ENCODE measurements at places on chromosomes 16 and 17.

DNA sequence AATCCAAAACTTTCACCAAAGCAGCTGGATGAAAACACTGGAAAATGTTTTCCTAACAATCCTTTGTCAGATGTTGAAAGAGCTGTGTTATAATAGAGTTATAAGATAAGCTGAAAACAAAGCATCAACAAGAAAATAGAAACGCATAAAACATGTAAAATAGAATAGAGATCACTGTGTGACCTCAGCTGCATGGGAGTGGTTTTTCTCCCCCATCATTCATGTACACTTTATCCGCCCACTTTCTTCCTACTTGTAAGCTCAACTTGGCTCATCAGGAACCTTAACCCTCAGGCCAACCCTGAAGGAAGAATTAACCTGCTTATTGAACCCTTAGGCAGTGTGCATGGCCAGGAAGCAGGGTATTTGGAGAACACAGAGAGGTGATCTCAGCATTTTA, 238.5 kb upstream of the PMFBP1 start:
- no peak for DNase-seq

DNA sequence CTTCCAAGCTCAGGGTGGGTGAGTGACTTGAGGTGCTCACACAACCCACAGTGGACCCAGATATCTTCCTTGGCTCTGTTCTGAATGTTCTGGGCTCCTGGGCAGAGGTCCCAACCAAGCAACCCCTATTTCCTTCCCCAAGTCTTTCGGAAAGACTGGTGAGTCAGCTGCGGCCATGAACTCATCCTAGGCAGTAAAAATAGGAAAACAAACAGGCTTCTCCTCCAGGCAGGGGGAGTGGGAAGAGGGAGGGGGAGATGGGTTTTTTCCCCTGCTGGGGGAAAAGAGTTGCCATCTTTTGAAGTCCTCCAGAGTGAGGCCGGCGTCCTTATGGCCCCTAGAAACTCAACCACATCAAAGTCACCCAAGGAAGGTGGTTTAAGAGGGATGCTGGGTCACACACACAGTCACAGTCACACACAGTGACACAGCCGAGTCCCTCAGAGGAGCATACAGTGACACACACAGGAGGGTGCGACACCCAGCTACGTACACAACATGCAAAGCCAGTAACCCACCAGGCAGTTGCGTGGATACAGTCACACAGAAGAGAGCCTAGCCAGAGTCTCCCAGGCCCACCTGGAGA, 16.0 kb upstream of the DLX4 start:
- DNase-seq, result no peak

- DNase-seq, result no peak
These were observed 207.3 kb downstream of the KIF2B start for GRCh38 chr17:54029986-54030385.

DNA sequence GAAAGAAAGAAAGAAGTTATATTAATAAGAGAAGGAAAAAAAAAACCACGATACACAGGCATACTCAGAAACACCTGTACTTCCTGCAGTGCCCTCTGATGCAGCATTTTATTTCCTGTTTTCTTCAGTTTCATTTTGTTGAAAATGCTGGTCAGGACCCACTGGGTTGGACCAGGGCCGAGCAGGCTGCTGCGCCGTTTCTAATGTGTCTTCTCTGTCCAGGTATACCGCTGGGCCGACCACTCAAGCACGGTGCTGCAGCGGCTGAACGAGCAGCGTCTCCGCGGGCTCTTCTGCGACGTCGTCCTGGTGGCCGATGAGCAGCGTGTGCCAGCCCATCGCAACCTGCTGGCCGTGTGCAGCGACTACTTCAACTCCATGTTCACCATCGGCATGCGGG, 8.3 kb downstream of the KLHL36 start:
- no peak for DNase-seq

GRCh38 chr16:75019007-75019406, 20.2 kb downstream of the ZNRF1 start:
- DNase-seq, result no peak

DNA sequence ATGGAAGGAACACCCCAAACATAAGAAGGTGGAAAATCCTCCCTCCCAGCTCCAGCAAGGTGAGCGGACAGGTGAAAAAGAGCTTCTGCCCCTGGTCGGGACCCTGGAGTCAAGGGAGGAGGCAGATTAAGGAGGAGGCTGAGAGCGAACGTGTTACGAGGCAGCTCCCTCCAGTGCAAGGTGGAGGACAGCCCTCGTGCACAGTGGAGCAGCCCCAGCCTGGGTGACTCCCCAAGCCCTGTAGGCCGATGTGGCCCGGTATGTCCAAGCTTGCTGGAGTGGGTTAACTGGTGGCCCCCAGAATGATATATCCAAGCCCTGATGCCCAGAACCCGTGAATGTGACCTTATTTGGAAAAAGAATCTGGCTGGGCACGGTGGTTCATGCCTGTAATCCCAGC, 15.5 kb upstream of the CRISPLD2 start:
- no peak for DNase-seq

DNA sequence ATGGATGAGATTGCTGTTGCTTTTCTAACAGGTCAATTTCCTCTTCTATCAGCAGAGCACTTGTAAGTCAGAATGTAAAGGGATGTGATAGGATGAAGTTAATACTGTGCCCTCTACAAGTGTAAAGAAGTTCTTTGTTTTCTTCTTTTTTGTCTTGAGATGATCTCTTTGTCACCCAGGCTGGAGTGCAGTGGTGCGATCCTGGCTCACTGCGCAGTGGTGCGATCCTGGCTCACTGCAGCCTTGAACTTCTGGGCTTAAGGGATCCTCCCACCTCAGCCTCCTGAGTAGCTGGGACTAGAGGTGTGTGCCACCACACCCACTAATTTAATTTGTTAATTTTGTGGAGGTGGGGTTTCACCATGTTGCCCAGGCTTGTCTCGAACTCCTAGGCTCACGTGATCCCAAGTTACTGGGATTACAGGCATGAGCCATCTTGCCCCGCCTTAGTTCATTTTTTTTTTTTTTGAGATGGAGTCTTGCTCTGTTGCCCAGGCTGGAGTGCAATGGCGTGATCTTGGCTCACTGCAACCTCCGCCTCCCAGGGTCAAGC, 21.6 kb upstream of the KPNB1 start:
- no peak for DNase-seq

GRCh38 chr17:76207275-76208059, 32.8 kb downstream of the RNF157 start:
- no peak for DNase-seq

GRCh38 chr17:60361889-60362288, 30.0 kb downstream of the USP32 start:
- DNase-seq, result no peak

DNA sequence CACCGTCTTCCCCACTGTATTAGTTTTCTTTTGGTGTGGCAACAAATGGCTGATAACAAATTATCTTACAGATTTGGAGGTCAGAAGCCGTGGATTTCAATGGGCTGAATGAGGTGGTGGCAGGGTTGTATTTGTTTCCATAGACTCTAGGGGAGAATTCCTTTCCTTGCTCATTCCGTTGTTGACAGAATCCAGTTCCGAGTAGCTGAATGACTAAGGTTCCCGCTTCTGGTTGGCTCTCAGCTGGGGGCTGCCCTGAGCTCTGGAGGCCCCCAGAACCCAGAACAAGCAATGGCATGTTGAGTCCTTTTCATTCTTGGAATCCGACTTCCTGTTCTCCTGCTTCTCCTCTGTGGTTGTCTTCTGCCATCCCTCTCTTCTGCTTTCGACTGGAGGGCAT, 280.4 kb downstream of the SNX29 start:
- DNase-seq, result no peak

- DNase-seq, result no peak
These were observed 89.0 kb downstream of the C17orf67 start for GRCh38 chr17:56744721-56745120.

- DNase-seq, result no peak
These were observed 176.4 kb upstream of the CHMP6 start for GRCh38 chr17:80815151-80815681.

GRCh38 chr17:45394913-45395568, 37.6 kb downstream of the ARHGAP27 start:
- DNase-seq, result no peak

- DNase-seq, result no peak
These were observed 268.7 kb upstream of the ASIC2 start for GRCh38 chr17:33561569-33562334.

- DNase-seq, result no peak
These were observed 101.9 kb upstream of the COX10 start for GRCh38 chr17:13967416-13967815.

- no peak for DNase-seq
These were observed 44.4 kb downstream of the TNRC6A start for GRCh38 chr16:24773771-24774427.

GRCh38 chr16:4798456-4798855, 3.3 kb downstream of the SMIM22 start:
- DNase-seq, result no peak

- DNase-seq, result no peak
These were observed 336.5 kb downstream of the C16orf95 start for GRCh38 chr16:86980644-86981043.

DNA sequence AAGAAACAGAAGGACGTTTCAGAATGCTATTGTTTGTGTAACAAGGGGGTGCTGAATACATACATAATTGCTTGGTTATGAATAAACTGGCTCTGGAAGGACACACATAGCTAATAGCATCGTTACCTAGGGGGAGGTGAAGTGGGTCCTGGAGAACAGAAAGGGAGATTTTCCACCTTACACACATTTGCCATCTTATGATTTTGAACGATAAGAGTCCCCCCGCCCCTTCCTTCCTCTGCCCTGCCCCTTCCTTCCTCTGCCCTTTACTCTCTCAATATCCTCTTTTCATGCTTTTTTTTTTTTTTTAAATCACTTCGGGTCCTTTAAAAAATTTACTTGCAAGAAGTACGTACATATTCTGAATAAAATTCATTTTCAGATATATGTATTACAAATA, 902 bp upstream of the DHRS7B start:
- peak; percentile 61 for DNase-seq

DNA sequence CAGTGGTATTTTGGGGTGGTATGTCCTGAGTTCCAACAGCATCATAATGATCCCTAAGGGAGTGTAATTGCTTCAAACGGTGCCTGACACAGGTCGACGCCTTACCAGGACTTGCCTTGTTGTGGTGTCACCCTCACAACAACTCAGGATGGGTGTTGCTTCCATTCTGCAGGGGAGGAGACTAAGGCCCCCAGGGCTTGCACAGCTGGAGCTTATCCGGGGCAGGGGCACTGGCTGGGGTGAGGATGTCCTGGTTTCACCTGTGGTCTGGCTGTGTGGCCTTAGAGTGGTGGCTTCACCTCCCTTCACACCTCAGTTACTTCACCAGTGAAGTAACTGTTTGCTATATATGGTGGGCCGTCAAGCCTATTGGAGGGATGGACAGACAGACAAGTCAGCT, 23.3 kb downstream of the LLGL2 start:
- no peak for DNase-seq

GRCh38 chr16:29986931-29987330, 8.5 kb downstream of the HIRIP3 start:
- DNase-seq, result no peak

GRCh38 chr17:62627219-62627903, at the start of gene MRC2:
MRC2 (plus strand) TSS chr17:62627670; CDS start chr17:62627803, 133 bp downstream.
- no peak for DNase-seq

DNA sequence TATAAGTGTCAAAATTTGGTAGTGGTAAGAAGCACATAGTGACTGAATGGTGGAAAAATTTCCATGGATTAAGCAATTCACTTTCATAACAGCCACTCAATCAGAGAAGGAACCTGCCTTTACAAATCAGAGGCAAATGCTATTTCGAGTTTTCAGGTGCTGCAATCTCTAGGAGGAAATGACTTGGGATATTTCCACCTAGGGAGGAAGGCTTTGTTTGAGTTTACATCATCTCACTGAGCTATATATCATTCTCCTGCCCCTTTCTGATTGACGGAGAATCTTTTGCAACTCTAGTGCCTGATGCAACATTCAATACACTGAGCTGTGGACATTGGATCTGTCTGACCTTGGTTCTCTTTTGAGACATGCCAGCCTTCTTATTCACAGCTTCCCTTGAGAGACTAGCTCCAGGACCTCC, 26.3 kb downstream of the MARCHF10 start:
- no peak for DNase-seq

- no peak for DNase-seq
These were observed 16.1 kb downstream of the ABCA3 start for GRCh38 chr16:2324296-2324859.

DNA sequence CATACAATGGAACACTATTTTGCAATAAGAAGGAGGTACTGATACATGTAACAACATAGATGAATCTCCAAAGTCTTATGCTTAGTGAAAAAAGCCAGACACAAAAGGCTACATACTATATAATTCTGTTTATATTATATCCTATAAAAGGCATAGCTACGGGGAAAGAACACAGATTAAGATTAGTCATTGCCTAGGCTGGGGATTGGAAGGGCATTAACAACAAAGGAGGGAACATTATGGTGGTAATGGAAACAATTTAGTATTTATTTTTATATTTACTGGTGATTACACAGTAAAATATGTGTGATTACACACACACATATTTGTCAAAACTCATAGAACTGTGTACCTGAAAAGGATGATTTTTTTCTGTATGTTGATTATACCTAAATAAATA, 278.1 kb downstream of the ZFHX3 start:
- no peak for DNase-seq

DNA sequence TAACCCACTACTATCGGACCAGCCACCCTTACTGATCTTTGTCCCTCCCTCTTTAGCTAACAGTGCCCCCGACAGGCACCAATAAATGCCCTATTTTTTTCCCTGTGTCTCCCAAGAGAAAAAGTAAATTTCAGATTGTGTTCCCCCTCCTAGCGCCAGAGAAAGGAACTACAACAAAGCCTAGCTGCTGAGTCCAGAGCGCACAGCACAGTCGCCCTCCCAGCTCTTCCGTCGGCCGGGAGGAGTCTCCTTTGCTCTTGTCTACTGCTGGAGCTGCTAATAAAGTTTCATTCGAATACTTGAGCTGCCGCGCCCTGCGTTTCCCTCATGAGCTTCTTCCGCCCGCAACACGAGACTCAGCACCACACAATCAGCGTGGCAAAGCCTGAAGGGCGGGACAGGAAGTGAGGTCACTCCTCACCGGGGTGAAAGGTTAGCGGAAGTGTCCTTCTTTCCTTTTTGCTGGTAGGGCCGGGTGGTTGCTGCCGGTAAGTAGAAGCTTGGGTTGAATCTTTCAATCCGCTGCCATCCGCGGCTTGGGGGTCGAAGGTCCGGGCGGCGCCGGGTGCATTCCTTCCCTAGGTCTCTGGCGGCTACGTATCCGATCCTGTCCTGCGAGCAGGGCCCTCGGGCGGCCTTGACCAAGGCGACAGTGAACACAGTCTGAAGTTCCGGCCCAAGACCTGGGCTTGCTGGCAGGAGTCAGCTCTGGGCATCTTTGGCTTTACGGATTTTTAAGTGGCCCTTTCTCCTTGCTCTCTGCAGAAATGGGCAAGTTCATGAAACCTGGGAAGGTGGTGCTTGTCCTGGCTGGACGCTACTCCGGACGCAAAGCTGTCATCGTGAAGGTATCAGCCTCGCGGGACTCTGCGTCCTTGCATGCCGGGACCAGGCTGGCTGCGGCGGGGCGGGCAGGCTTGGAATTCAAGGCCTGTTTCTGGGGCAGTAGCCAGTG, at the start of gene RPL27:
Gene RPL27 (plus strand): TSS at position 436 of the 955 bp plus-strand sequence. CDS start 332 bp downstream, at position 768.
- peak; percentile 95 for DNase-seq

All from CD8-positive, alpha-beta T cell (primary cell).